ENCODE measurements at places on chromosomes 1 and 21. TPM values are rescaled to one million over a fixed set of nuclear protein-coding genes. Genes with fewer than 3 reads are reported as not detected.

The RNU1-2 gene
- total RNA-seq, result 1,722 TPM

The KRTAP19-1 gene
- not detected for total RNA-seq

The SLC6A17 gene
- total RNA-seq, result 0.04 TPM

The NFIA gene
- total RNA-seq, result 0.88 TPM

The LRRIQ3 gene
- 1.5 TPM for total RNA-seq

The CFAP298 gene
- 29.8 TPM for total RNA-seq

The MYBPH gene
- not detected for total RNA-seq

The TTC24 gene
- 4.5 TPM for total RNA-seq

The SLC2A5 gene
- not detected for total RNA-seq

The CA14 gene
- not detected for total RNA-seq

The FTCD gene
- total RNA-seq, result 0.39 TPM

The S100A7A gene
- total RNA-seq, result not detected

The QSOX1 gene
- 42.1 TPM for total RNA-seq

The SLC25A24 gene
- 18.5 TPM for total RNA-seq

The RIPPLY3 gene
- 0.18 TPM for total RNA-seq

The NPHS2 gene
- total RNA-seq, result not detected

The TNFRSF25 gene
- total RNA-seq, result 68.0 TPM

The C4BPA gene
- total RNA-seq, result not detected

The RIMKLA gene
- 0.68 TPM for total RNA-seq

The FMO5 gene
- 0.45 TPM for total RNA-seq

The DISP1 gene
- total RNA-seq, result 2.0 TPM

The ACBD3 gene
- 26.4 TPM for total RNA-seq

The S100A10 gene
- total RNA-seq, result 290 TPM

The INAVA gene
- total RNA-seq, result 0.88 TPM

The FCRL1 gene
- total RNA-seq, result not detected

The LCE1F gene
- total RNA-seq, result not detected
